ENCODE measurements at places on chromosomes 2 and 18.

GRCh38 chr2:120661551-120661950 is 74.1 kb upstream of the GLI2 start:
- no peak for DNase-seq

- peak; percentile 81 for DNase-seq
Measured at GRCh38 chr2:44572196-44572900, 210.6 kb downstream of the CAMKMT start.

DNA sequence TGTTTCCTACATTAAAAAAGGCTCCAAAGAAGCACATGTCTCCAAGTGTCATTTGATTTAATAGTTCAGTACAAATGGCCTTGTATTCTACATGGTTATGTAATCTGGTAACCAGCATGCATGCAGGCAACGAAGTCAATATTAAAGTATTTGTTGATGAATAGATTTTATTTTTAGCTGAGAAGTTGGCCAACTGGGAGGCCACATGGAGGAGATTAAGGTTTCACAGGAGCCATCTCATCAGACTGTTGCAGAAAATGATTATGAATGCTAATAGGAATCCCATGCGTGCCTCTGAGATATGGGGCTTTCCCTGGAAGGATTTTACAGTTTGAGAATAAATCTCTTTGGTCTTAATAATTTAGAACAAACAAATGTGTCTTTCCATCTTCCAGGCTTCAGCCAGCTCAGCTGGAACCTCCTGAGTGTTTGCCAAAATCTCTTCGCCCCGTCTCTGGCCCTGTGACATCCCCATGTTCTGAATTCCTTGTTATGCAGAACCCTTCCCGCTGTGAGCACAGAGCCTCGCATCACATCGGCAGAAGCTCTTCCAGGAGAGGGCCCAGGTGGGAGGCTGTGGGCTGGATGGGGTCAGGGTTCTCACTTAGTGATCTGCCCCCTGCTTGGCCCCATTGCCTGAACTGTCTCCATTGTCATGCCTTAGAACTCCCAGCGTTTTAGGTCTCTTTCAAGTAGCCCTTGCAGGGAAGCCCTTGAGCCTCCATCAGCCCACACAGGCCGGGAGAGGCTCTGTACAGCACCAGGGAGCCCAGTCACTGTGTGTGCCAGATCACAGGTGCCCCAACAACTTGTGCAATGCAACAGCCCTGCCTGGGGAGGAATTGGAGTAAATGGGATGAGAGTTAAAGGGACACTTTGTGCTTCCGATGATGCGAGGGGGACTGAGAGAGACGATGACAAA is 190.5 kb upstream of the TWIST2 start:
- DNase-seq, result no peak

GRCh38 chr2:12070153-12070552 is 323.7 kb downstream of the LPIN1 start:
- no peak for DNase-seq

Data from PC-3 (cell line).